ENCODE measurements at places on chromosomes 11 and 22.

DNA sequence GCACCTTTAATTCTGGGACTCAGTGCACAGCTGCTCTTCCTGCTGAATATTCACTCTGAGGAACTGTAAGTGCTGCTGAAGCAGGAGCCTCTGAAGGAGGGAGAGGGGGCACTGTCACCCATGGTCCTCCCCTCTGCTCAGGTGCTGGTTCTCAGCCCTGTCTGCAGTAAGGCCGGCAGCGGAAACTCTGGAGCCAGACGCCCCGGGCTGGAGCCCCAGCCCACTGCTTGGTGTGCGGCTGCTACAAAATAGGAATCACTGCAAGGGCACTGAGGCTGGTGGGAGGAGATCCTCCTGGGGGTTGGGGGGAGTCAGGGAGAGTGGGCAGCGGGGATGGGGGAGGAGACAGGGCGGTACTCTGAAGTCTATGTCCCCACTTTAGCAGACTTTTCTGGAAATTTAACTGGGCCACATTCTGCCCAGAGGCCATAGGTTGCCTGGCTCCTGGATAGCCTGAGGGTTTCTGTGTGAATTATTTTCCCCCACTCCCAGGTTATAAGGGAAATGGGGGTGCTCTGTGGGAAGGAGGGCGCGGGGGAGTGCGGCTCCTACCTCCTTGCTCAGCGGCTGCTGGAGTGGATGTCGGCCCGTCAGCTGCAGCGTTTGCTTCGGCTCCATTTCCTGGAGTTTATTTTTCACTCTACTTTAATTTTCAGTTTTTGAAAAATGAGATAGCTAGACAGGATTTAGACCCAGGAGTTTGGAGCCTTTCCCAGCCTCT, 33.6 kb downstream of the TBC1D22A start:
- DNase-seq = no peak

DNA sequence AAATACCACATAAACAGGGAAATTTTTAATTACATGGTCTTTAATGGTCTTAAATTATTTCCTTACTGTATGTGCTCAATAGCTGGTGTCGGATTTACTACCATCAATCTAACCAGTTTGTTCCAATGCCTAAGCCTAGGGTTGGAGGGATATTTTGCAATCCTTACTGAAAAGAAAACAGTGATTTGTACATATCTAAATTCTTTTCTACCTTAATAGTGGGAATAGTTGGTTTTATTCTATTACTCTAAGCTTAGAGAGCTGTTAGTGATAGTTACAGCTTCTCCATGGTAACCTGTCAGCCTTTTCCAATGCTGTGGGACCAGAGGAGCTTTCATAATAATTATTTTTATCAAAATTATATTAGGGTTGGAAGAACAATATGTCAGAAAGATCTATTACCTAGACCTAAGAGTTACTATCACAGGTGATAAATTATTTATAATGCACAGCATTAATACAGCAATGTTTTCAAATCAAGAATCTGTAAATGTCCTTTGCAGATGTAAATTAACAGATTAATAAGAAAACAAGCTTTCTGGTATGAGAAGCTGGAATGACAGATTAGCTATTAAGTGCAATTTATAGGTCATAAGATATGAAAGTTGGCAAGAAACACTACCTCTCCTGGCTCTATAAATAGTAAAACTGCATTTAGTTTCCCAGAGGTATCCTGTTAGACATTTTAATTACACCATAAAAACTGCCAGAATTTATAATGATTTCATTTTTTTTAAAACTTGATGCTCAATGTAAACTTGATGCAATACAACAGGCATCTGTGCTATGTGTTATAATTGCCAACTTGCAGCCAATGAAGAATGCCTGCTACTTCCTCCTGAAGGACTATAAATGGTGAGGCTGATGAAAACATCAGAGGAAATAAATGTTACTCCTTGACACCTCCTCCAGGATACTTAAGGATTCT, 262.0 kb upstream of the PITPNB start:
- no peak for DNase-seq

GRCh38 chr22:46346680-46347405, 11.3 kb downstream of the TRMU start:
- DNase-seq = no peak

- no peak for DNase-seq
These were observed 14.7 kb upstream of the APOBEC3A start for GRCh38 chr22:38942702-38943101.

DNA sequence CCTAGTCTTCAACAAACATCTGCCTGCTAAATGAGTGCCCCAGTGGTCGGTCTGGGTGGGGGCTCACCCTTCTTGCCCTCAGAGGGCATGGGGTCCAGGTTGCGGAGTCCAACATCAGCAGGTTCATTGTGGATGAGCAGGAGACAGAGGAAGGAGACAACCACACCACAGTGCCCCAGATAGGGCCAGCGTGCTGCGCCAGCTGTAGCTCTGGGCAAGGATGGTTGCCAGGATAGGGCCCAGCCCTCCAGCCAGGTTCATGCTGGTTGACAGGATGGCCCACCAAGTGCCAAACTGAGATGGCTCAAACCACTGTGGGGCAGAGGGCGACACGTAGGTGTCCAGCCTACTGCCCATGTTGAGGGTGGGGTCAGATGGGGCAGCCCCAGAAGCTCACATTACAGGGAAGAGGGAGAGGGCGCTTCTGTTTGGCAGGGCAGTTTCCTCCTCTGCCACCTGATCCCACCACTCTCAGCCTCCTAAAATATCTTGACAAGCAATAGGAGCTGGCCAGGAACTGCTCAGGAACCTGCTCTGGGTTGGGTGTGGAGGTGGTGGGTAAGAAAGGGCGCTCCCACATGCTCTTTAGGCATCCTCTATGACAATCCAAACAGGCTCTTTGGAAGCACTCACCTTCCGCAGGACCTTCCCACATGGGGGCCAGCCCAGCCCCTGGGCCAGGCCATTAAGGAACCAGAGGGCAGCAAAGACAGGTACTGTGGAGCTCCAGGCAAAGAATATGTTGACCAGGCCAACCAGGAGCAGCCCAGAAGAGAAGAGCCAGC, 2.9 kb downstream of the SLC37A4 start:
- DNase-seq = no peak

GRCh38 chr11:85695546-85695945, 9.6 kb upstream of the CCDC89 start:
- no peak for DNase-seq

DNA sequence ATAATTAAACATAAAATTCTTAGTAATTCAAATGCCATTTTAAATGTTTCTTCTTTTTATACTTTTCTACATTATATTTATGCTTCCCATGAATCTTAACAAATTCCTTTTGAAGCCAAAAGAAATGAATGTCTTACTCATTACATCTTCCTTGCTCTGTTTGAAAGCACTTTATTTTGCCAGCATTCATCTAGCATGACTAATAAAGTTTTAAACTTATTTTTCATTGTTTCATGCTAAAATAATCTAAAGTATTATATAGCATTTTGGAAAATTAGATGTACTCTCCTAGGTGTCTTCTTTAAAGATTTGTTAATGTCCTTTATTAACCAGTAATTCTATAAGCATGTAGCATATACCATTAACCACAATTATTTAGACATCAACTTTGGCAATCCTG, 9.7 kb upstream of the PIWIL4 start:
- DNase-seq = no peak

- DNase-seq = no peak
These were observed 16.8 kb upstream of the TMEM184B start for GRCh38 chr22:38289583-38290082.

DNA sequence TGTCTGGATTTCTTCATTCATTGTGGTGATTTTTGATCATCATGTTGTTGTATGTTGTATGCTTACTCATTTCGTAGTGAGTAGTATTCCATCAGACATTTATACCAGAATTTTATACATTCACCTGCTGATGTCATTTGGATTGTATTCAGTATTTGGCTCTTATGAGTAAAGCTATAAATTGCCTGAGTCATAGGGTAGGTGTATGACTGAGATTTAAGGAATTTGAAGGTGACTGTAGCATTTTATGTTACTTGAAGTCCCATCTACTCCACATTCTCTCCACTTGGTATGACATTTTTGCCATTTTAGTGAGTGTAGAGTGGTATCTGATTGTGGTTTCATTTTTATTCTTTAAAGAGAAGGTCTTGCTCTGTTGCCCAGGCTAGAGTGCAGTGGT, 548.2 kb downstream of the TBC1D22A start:
- no peak for DNase-seq

Data from SW 1271 (cell line).